Effector memory CD8-positive, alpha-beta T cell (primary cell): ENCODE measurements at places on chromosomes 4 and X.

GRCh38 chrX:110667706-110668105 lies 127.9 kb downstream of the CHRDL1 start:
- H3K36me3 ChIP-seq: no peaks in the 10 kb centered on the region
- no peak overlapping the region for H3K27ac ChIP-seq
- no peak for DNase-seq
- no peak overlapping the region for H3K4me3 ChIP-seq
- no peaks in the 10 kb centered on the region for H3K27me3 ChIP-seq

DNA sequence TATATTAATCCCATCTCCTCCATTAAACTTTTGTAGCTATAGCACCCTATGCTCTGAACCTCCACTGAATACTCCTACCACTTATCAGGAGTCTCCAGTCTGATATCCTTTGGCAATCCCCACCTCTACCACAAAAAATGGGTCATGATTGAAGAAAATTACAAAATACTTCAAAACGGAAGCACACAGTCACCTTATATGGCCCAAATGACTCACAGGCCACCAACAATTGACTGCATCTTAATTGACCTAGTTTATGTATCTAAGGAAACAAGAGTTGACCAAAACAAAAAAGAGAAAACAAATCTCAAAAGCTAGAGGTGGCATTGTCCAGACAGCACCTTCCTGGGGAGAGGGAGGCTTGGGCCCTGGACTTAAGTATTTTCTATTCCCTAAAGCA lies 120.0 kb upstream of the DIAPH2 start:
- no peak overlapping the region for H3K4me3 ChIP-seq
- no peaks in the 10 kb centered on the region for H3K27me3 ChIP-seq
- no peak for DNase-seq

DNA sequence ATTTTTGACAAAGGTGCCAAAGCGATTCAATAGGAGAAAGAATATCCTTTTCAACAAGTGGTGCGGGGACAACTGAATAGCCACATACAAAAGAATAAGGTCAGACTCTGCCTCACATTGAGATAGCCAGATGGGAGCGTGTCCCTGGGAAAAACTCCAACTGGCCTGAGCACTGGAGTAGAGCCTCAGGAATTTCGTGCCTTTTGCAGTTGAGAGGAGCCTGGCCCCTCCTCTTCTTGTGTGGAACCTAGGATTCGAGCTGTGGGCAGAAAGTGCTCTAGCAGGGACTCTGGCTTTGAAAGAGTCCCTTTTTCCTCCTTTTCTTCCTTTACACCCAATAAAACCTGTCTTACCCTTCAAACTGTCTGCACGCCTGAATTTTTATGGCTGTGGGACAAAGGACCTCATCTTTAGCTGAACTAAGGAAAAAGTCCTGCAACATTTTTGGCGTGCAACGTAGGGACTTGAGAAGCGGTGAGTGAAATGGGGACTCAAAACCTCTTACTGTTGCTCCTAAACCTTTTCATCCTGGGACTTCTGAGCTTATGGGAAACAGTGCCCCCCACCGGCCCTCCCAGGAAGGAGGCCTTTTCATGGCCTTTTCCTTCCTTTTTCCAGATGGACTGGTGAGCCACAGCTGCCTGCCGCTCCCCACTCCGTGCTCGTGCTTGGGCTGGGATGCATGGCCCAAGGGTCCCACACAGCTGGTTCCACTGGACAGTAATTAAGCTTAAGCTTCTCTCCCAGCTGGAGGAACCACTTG lies 68.6 kb downstream of the BMP15 start:
- no peaks in the 10 kb centered on the region for H3K36me3 ChIP-seq
- H3K4me1 ChIP-seq: no peaks in the 10 kb centered on the region
- no peak for DNase-seq
- H3K27ac ChIP-seq: no peak overlapping the region
- peaks cover 6% of the 10 kb centered on the region for H3K27me3 ChIP-seq
- no peak overlapping the region for H3K4me3 ChIP-seq

DNA sequence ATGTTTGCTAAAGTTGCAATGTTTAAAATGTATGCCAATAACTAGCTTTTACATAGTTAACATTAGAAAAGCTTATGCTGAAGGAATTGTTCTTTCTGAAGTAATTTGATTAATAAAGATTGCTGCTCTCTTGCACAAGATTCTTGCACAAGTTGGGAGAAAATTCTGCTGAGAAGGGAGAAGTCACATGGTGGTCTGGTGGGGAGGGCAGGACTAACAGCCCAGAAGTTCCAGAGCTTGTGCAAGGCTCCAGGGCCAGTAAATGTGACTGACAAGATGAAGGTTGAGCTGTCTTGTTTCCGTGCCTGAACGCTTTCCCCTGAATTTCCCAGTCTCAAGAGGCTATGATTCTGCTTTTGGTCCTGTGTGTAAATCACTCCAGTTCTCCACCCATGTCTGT lies 112.9 kb upstream of the VCX start:
- no peak for DNase-seq
- H3K4me1 ChIP-seq: no peaks in the 10 kb centered on the region
- H3K4me3 ChIP-seq: no peak overlapping the region
- no peaks in the 10 kb centered on the region for H3K36me3 ChIP-seq
- no peak overlapping the region for H3K27ac ChIP-seq

- peak overlapping the region; percentile 65 for H3K27ac ChIP-seq
- H3K4me1 ChIP-seq: peaks cover 4% of the 10 kb centered on the region
- no peak for DNase-seq
- peaks cover 31% of the 10 kb centered on the region for H3K36me3 ChIP-seq
- H3K27me3 ChIP-seq: no peaks in the 10 kb centered on the region
These were observed 8.7 kb upstream of the MSANTD1 start for GRCh38 chr4:3239998-3240920.
